ENCODE measurements at places on chromosomes 2 and 18. TPM values are rescaled to one million over a fixed set of nuclear protein-coding genes. Genes with fewer than 3 reads are reported as not detected.
A peak's percentile ranks its signal among the peaks of the same experiment; 100 is the strongest.

DNA sequence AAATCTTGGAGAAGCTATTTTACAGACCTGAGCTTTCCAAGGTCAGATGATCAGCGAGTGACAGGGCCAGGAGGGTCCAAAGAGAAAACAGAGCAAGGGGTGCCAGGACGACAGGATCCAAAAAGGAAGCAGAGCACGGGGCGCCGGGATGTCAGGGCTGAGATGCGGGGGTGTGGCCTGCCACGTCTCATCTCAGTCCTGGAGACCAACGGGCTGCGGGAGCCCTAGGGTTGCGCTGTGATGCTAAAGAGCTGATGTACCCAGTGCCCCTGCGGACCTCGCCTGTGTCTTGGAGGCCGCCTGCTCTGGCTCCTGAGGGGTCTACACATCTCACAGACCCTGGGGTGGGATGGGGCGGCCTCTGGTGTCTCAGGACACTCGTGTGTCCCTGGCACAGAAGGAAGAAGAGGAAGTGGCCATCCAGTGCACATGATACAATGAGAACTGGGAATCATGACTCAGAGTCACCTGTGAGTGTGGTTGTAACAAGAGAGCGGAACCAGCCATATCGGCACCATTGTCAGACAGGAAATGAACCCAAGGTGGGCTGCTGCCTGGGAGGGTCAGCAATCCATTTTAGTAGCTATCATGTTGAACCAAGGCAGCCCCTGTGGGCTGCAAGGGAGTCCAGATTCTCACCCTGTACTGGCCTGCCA lies 97.8 kb downstream of the MYT1L start:
- H3K27me3 ChIP-seq, result no peaks in the 10 kb centered on the region
- DNase-seq, result no peak
- no peak overlapping the region for H3K27ac ChIP-seq

- no peaks in the 10 kb centered on the region for H3K27me3 ChIP-seq
- peak overlapping the region; percentile 98 for H3K27ac ChIP-seq
- no peaks in the 10 kb centered on the region for H3K4me1 ChIP-seq
- H3K36me3 ChIP-seq, result no peaks in the 10 kb centered on the region
Measured at GRCh38 chr18:22346953-22347605, 70.6 kb downstream of the CTAGE1 start.

- no peaks in the 10 kb centered on the region for H3K4me1 ChIP-seq
- DNase-seq, result no peak
- no peaks in the 10 kb centered on the region for H3K27me3 ChIP-seq
- H3K36me3 ChIP-seq, result no peaks in the 10 kb centered on the region
- H3K4me3 ChIP-seq, result no peak overlapping the region
Measured at GRCh38 chr18:46481048-46481846, 175.8 kb downstream of the LOXHD1 start.

DNA sequence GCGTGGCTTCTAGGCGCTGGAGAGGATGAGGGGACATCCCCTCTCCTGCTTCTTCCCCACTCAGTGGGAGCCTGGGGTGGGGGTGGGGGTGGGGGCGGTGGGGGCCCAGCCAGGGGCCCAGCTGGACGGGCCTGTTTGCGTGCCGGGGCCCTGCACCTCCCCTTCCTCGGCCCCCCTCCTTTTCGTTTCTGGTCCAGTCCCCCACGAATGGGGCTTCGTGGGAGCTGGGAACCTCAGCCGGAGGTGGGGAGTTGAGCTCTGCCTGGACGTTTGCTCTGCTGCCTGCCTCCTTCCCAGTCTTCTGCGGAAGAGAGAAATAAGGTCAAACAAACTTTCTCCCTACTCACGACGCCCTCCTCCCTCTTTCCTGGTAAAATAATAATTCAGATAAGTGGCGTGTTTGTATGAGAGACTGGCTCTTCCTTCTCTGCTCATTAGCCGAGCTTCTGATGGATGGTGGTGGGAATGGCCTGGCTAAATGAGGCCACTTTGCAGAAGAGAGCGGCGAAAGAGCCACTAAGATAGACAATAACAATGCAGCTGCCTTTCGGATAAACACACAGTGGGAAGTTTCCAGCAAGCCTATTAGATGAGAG lies 782 bp downstream of the MTA3 start:
- H3K4me3 ChIP-seq, result peak overlapping the region; percentile 88
- no peaks in the 10 kb centered on the region for H3K27me3 ChIP-seq
- no peaks in the 10 kb centered on the region for H3K4me1 ChIP-seq
- H3K36me3 ChIP-seq, result no peaks in the 10 kb centered on the region
- DNase-seq, result peak; percentile 38

DNA sequence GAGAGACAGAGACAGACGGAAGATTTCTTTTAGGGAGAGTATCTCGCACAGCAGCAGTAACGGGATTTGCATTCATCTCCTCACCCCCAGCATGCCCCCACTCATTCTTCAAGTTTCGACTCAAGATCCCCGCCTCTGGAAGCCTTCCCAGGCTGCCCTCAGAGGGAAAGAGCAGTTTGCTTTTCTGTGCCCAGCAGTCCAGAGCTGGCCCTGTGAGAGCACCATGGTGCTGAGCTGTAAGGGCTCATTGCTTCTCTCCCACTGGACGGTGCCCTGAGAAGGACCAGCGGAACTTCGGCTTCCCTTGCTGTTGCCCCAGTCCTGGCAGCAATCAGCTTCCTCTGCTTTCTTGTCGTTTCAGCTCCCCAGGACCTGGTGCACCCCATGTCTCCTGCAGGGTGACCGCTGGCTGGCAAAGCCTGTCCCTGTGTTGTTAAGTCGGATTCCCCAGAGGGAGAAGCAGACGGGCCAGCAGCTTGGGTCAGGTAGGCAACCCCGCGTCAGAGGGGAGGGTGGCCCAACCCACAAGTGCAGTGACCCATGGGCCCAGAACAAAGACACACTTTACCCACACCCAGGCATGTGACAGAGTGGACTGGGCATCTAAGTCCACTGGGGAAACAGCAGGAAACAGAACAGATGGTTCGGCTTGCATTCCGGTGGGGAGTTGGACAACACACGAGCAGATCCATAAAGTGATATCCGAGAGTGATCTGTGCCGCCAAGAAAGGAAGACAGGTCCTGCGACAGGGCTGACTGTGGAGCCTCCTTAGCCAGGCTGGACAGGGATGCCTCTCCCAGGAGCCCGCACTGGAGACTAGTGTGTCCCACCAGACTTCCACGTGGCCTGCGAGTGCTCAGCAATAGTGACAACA lies 36.6 kb downstream of the TMEM177 start:
- H3K36me3 ChIP-seq, result no peaks in the 10 kb centered on the region
- H3K27ac ChIP-seq, result no peak overlapping the region
- no peak overlapping the region for H3K4me3 ChIP-seq
- no peak for DNase-seq
- no peaks in the 10 kb centered on the region for H3K27me3 ChIP-seq

The PHLPP1 gene
- 32.4 TPM for total RNA-seq

The ONECUT2 gene
- not detected for total RNA-seq

The MPHOSPH10 gene
- 43.1 TPM for total RNA-seq
